Femur (tissue), 1 donor: ENCODE measurements at places on chromosomes 3 and 15.

- DNase-seq = no peak
These were observed 14.2 kb upstream of the TSEN2 start for GRCh38 chr3:12470111-12470510.

- no peak for DNase-seq
These were observed 100.4 kb downstream of the LSM3 start for GRCh38 chr3:14278799-14279625.

DNA sequence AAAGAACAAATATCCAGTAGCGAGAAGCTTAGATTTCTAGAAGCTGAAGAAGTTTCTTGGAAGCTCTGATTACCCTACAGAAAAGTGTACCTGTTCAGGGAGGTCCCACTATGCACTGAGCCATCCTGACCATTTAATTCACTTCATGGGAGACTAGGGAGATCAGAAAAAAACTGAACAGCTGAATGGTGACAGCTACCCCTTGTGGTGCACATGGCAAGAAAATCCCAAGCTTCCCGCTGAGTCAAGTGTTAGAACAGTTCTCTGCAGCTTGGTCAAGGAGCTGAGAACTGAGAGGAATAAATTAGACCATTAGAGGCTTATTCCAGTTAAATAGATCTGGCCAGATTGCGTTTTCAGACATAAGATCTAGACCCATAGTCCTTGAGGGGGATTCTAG, 197.2 kb upstream of the VEPH1 start:
- DNase-seq = no peak

- DNase-seq = no peak
These were observed 41.6 kb downstream of the POLG start for GRCh38 chr15:89293012-89293411.

- DNase-seq = no peak
These were observed 500 bp upstream of the RAB6B start for GRCh38 chr3:133896002-133896761.

DNA sequence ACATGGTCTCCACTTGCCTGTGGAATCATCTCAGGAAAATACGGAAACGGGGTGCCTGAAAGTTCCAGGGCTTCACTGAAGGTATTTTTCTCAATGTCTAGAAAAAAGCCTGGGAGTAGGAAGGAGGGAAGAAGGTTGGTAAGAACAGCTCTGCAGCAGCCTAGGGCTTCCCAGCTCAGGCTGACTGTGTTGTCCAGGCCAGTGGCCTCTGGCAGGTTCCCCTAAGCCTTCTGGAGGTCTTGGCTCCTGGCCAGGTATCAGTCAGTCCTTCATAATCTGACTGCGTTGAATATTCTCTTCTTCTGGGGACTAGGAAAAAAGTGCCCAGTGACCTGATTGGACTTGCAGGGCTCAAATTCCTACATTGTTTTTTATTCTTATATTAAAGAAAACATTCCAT, 38.6 kb downstream of the SSR3 start:
- DNase-seq = no peak

DNA sequence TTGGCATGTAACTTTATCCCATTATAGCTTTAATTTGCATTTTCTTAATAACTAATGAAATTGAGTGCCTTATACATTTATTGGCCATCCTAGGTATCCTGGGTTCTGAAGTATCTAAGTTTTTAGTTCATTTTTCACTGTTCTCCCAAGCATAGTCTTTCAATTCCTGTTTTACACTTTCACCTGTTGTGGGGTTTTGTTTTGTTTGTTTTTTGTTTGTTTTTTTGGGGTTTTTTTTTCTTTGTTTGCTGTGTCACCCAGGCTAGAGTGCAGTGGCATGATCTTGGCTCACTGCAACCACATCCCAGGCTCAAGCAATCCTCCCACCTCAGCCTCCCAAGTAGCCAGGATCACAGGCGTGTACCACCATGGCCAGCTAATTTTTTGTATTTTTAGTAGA, 83.1 kb upstream of the GADL1 start:
- no peak for DNase-seq

DNA sequence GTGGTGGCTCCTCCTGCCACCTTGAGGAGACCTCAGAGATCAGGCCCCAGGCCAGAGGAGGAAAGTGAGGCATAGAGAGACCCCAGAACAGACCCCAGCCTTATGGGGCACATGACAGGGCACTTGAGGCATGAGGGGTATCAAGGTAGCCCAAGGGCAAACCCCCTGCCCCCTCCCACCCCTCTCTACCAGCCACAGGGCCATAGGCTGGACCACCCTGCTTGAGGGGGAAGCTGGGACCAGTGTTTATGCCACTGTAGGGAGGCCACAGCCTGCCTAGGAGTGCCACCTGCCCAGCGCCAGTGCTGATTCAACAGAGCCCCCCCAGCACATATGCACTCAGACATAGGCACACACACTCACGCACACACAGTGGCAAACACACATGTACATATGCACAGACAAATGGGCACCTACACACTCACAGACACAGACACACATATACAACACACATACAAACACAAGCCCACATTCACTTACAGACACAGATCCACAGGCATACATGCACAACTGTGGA, 10.3 kb downstream of the MYL3 start:
- DNase-seq = peak; percentile 4

GRCh38 chr3:108548304-108548703, 37.9 kb upstream of the MYH15 start:
- no peak for DNase-seq

DNA sequence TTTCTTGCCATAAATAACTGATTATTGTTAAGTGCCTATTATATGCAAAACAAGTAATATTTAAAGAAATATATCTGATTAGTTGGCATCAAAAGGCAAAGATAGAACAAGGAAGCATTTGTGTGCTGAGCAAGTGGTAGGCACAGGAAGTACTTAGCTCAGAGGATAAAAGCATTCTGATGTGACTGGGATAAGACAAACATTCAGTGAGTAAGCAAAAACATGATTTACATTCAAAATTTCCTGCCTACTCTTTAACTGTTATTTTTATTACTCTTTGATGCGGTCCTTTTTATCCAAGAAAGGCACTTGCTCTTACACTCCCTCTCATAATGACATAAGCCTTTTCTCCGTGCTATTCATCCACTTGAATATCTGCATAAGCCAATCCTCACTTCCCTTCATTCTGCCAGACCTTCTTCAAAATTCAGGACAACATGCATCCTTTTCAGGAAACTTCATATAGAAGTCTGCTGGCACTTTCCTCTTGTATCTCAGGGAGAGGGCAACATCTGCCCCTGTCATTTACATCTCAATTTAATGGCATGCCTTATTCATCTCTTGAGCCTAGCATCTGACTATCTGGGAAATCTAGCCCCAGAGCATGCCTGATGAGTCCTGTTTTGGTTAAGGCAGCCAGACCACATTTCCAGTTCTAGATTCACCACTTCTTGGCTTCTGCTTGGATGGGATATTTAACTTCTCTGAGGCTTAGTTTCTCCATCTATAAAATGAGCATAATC, 478.2 kb upstream of the ROBO2 start:
- DNase-seq = no peak

- peak; percentile 62 for DNase-seq
These were observed at the start of gene CLSTN2 for GRCh38 chr3:139935016-139935865. CLSTN2 (plus strand) TSS chr3:139935185.

DNA sequence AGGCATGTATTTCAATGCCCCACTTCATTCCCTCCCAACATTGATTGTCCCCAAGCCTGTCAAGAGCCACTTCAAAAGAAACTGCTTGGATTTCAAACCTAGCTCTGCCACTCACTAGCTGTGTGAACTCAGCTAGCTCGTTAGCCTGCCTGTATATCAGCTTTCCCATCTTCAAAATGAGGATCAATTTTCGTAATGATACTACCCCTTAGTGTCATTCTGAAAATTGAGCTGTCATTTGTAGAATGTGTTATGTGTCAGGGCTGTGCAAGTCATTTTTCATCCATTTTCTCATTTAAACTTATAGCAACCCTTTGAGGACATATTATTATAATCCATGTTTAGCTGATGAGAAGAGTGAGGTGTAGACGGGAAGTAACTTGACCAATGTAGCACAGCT, 88.6 kb downstream of the TRIM42 start:
- DNase-seq = no peak

DNA sequence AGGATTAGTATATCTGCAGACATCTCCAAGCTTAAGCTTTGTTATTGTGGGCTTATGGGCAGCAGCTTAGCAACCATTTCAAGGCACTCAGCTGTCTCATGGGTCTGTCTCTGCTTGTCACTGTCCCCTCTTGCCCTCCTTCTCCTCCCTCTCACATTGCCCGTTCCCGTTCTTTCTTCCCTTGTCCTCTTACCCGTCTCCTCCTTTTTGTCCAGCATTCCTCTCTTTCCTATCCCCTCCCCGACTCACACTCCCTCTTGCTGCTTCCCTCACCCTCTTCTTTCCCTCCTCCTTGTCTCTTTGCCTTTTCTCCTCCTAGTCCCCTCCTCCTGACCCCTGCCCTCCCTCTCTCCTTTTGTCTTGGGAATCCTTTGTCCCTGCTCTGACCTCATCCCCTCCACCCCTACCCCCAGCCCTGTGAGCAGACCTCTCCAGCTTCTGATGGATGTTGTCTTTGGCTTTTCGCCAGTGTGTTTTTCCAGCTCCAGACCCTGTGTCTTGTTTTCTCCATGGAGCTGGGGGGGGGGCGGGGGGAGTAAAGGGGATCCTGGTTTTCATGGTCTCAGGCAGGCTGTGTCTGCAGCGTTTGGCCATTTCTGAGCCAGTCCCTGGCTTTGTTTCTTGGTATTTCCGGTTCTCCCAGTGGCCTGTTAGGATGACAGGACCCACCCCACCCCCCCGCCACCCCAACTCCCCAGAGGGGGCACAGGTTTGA, 47.9 kb upstream of the TRAK1 start:
- peak; percentile 87 for DNase-seq

DNA sequence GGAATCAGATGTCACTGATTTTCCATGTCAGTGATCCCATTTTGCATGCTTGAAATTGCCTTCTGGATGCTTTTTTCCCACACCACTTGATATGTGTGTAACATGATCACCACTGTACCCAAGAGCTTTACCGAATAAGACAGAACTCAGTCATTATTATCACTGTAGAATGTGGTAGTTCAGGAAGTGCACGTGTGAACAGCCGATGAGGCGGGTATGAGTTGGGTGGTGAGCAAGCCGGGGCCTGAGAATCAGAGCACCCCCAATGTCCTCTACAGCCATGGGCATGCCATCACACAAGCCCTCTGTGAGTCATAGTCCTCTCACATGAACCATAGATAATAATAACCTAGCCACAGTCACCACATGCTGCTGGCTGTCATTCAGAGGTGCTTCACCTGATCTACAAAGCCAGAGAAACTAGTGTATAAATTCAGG, 470.8 kb downstream of the SOX2 start:
- no peak for DNase-seq

DNA sequence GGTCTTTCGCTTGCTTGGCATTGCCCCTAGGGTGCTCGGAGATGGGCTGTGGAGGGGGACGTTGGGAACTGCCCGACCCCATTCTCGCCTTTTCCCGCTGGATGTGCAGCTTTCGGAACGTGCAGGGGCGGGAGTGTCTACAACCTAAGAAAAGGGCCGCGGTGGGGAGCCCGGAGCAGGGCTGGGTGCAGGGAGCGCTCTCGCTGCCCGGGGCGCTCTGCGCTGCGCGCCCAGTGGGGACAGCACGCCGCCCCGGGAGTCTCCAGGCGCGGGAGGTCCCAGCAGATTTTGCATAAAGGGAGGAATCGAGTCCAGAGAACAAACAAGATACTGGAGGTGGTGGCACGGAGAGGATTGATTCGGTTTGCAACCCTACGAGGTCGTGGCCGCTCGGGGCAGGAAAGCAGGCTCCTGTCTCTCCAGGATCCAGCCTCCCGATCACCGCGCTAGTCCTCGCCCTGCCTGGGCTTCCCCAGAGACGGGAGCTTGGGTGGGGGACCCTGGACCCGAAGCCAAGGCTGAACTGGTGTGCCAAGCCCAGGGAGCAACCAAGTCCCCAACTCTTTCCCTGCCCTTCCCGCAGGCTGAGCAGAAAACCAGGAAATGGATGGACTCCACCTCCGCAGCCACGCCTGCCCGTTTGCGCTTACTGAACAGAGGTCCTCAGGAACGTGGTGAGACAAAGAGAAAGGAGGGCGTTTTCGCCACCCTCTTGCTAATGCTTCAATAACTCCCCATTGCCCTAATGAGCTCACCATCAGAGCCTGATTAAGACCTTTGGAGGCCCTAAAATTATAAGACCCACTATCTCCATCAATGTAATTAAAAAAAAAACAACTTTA, 59.7 kb downstream of the NOX5 start:
- DNase-seq = peak; percentile 80

GRCh38 chr15:58309963-58310928, 121.5 kb upstream of the LIPC start:
- DNase-seq = peak; percentile 36

GRCh38 chr15:63596676-63597037, 530 bp upstream of the FBXL22 start:
- DNase-seq = no peak

DNA sequence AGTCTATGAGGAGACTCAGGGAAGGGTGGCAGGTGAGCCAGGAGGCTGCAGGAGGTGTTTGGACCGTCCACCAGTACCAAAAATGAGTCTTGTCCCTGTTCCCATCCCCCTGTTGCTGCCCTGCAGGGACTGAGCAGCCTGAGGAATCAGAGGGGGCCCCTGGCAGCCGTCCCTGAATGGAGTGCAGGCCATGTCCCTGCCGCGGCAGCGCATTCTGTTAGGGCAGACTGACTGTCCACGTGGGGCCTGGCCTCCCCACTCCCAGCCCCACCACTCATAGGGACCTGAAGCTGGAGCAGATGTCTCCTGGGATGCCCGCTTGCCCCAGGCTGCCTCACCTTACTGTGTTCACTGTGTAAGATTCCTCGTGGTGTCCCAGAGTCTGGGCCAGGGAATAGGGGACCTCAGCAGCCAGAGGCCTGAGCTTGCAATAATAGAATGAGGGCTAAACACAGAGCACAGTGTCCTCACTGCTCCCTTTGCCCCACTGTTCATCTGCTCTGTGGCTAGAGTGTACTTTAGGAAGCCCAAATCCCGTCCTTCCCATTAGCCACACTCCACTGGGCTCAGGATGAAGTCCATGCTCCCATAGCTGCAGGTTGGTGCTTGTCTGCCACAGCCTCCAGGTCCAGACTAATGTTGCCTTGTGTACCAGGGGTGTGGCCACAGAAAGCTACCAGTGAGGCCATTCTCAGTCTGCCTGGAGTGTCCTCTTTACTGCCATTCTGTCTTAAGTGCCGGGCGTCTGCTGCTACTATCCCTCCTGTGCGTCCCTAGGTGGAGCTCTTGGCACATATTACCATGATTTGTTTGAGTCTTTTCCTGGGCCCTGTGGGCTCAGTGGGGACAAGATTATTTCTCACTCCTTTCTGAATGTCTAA, 63.2 kb downstream of the HCN4 start:
- DNase-seq = no peak

DNA sequence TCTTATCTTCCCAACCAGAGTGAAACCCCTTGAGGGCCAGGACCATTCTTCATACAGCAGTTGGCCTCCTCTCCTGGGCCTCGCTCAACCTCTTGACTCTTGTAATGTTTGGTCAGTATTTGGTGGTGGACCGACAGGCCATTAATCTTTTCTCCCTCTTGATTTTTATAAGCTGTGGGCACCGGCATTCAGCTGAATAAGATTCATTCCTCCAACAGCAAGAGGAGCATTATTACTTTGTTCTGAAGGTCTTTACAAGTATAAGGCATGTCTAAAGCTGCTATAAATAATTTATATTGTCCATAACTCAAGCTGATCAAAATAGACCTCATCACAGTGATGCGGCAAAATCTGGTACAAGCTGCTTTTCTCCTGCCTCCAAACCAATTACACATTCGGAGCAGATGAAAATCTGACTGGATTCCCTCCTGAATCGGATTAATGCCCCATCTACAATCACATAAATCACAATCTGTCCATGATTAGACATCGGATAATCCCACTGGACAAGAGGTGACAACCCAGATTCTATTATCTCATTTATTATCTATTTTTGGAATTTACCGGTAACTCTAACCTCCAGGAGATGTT, 8.4 kb upstream of the ISL2 start:
- no peak for DNase-seq
